ENCODE measurements at places on chromosomes 6 and 20.

DNA sequence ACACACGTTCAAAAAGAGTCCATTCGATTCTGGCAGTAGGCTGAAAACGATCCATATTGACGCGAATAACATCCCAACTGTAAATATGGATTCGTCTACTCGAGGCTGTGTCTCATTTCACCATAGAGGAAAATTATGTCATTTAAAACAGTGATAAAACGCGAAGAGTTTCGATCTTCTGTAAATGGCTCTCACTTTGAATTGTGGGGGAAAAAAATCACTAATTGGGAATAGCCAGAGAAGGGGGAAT, 845 bp upstream of the MARCKS start:
- no peak for DNase-seq

- no peak for DNase-seq
Measured at GRCh38 chr6:155155787-155156447, 107.9 kb upstream of the CLDN20 start.

DNA sequence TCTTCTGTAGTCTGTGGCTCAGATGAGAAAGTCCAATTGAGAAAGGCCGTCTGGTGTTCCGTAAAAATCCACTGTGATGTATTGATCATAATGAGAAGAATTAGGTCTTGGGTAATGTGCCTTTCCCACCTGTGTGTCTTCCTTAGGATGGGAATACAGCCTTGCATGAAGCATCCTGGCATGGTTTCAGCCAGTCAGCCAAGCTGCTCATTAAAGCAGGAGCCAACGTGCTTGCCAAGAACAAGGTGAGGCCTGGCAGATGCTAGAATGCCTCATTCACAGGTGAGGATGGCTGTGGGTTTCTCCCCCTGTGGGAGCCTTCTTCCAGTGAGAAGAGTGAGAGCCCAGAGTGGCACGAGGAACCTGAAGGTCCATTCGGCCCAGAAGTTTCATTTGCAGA, 32.7 kb downstream of the LYRM2 start:
- no peak for DNase-seq

DNA sequence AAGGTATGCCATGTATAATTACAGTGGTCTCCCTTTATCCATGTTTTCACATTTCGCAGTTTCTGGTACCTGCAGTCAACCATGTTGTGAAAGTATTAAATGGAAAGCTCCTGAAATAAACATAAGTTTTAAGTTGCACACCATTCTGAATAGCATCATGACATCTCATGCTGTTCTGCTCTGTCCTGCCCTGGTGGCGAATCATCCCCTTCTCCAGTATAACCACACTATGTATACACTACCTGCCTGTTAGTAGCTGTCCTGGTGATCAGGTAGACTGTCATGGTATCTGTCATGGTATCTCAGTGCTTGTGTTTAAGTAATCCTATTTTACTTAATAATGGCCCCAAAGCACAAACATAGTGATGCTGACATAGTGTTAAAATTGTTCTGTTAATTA, 97.1 kb downstream of the ZFAND3 start:
- DNase-seq = no peak

DNA sequence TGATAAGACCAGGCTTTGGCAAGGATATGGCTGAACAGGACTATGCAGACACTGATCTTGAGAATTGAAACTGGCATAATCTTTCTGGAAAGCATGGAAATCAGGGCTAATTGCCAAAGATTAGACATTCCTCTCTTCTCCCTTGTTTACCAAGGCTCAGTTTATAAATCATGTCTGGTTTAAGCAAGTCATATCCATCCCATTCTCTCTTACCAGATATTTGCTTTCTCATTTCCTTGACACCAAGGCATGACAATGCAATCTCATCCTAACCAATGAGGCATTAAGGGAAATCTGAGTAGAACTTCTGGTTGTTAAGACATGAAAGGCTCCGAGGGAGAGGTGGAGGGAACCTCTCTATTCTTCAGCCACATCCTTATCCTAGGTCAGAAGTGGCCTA, 110.3 kb upstream of the CEP85L start:
- no peak for DNase-seq

- DNase-seq = no peak
Measured at GRCh38 chr6:26576407-26576843, 20.3 kb upstream of the ABT1 start.

GRCh38 chr6:55049866-55050265, 124.4 kb upstream of the HCRTR2 start:
- no peak for DNase-seq

DNA sequence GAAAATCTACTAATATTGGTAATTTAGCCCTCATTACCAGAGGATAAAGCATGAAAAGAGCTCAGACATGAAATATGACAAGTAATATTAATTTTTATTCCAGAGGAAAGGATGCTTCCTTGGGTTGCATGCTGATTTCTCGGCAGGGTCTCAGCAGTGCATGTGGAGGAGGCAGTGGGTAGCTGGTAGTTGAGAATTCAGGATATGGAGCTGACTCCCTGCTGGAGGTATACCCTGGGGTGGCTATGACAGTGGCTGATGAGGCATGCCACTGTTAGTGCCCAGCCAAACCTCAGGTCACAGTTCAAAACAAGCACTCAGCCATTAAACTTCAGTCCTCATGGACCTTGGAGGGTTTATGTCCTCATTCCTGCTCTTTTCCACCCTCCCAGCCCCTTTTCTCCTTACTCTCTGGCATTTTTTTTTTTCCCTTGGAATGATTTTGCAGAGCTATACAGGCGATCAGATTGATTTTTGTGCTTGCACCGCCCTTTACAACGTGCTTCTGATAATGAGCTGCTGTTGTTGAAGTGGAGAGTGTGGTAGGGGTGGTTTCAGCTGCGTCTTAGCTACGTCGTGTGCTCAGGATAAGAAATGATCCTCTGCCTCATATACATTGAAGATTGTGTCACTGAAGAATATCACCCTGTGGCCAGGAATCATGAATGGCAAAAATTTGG, 761.9 kb upstream of the MMS22L start:
- no peak for DNase-seq

GRCh38 chr20:23401051-23401450, 20.2 kb downstream of the NAPB start:
- no peak for DNase-seq

DNA sequence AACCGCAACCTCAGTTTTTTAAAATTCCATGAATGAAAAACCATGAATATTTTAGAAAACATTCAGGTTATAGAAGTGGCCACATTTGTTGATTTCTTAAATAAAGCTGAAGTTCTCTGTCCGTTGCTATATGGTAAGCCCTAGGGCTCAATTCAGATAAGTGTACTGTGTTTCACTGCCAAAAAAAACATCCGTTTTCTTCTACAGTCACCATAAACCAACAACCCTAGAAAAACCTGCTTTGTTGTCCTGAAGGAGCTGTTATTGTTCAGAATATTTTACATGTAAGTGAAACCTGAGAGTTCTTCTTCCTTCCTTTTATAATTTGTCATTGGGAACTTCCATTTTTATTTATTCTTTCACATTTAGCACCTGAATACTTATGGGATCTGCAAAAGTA, 274.1 kb downstream of the TFAP2A start:
- DNase-seq = peak; percentile 61

DNA sequence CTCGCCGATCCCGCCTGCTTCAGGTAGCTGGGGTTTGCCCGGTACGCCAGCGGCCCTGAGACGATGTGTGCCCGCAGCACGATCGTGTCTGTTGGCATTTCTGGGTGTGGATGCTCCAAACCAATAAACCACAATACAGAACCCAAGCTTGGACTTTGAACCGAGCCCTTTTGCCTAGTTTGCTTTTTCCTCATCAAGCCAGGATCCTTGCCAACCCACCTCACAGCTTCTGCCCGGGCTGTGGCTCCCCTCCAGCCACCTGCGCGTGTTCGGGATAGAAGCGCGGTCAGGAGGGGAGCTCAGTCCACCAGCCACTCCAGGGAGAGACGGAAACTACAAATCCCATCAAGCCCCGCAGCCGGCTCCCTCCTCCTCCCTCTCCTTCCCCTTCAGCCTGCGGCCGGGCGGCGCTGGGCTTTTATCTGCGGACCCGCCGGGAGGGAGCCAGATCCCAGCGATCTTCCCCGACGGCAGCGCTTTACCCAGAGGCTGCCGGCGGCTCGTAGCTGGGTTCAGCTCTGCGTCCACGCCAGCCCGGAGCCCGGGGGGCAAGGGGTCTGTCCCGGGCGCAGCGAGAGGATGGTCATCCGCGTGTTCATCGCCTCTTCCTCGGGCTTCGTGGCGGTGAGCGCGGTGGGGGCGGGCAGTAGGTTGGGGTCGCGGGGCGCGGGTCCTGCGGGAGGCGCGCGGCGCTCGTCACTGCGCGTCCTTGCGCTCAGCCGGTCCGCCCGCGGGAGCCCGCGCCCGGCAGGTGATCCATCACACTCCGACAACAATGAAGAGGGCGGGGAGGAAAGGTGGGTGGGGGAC, at the start of gene SH3BGRL2:
Gene SH3BGRL2, plus strand, starts transcription at position 447 of the 810 bp plus-strand sequence. Its CDS starts 133 bp downstream, at position 580.
- peak; percentile 11 for DNase-seq

- DNase-seq = no peak
Measured at GRCh38 chr6:74596588-74596987, 609.3 kb downstream of the COL12A1 start.

- DNase-seq = peak; percentile 73
Measured at GRCh38 chr6:74598462-74599393, 607.1 kb downstream of the COL12A1 start.

DNA sequence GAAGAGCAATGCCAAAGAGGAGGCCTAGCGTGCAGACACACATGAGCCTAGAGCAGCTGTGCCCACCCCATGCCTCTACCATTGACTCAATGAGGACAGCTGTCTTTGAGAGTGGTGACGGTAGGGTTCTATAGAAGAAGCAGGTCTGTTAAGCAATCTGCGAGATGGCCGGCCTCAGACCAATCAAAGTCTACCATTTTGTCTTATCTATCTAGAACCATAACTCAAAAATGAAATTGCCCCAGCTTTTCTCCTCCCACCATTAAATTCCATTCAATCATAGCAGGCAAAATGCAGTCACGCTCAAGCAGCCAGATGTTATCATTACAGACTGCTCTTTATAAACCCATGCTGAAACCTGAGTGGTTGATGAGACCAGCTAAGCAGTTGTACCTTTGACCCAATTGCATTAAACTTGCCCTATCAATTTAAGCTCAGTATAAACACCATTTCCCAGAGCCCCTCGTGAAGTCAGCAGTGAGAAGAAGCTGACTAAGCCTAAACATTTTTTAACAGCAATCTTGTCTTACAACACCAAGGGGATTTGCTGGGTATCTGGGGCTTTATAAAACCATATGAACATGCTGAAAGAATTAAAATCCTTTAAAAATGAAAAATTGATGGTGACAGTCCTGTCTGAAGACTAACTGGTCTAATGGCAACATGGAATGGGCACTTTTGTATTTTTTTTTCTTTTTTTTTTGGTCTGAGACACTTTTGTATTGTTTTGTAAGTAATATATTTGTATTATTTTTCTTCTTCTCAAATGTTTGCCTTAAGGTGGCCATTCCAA, 57.5 kb downstream of the FOXC1 start:
- peak; percentile 66 for DNase-seq

GRCh38 chr6:89117211-89118108, at the start of gene SRSF12:
Gene SRSF12, minus strand, starts transcription at chr6:89118071. Its CDS starts 184 bp downstream, at chr6:89117887.
- no peak for DNase-seq

DNA sequence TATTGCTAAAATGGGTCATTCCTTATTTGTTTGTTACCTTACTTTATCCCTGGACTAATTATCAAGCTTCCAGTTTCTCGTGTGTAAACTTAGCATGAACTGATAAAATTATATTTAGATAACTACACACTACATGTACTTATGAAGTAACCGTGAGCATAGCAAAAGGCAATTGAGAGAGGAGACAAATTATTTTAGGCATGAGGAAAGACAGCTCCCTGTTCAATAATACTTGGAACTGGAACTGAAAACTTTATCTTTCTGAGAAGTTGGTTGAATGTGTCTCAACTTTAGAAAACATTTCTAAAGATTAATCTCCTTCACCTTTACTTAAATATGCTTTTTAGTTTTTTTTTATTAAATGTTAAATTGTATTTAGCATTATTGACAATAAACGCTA, 11.4 kb downstream of the CRISP3 start:
- no peak for DNase-seq

GRCh38 chr6:105035299-105035698, 78.4 kb downstream of the LIN28B start:
- DNase-seq = no peak

DNA sequence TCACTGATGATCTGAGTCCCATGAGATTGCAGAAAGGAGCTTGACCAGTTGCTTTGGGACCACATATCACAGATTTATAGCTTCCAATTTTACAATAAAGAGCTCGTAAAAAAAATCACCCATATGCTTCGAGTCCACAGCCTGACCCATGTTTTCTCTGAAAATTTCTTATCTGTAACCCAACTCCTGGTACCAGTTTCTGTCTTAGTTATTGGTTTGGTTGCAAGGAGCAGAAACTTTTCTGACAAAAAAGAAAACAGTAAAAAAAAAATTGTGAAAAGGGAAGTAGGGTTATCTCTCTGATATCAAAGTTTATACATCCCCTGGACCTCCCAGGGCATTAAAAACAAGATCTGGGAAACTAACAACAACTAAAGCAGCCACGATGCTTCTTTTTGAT, 30.8 kb upstream of the BPIFA2 start:
- DNase-seq = no peak

DNA sequence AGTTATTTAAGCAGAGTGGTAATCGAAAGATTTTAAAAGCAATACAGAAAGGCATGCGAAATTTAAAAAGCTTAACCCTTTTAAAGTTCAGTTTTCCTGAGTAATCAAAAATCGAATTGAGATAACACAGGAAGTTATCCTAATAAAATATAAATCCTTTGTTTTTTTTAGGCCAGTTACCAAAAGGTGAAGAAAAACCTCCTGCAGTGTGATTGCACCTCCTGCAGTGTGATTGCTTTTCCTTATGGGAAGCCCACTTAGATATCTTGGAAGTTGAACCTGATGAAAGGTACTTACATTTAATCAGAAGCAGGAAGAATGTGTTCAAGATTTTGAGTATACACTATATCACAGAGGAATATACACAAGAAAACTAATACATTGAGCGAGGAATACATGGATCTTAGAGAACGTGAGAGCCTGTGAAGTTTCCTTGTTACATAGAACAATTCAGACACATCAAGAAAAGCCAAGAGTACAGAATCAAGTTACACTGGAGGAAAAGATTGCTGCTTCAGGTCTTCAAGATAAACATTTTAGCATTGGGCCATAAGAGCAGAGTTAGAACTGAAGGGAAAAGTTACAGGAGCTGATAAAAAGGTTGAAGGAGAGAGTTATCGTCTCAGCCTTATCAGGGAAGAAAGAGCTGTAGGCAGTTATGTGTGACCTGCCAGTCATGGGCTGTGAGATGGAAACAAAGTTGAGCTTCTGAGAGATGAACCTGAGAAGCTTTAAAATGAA, 7.7 kb upstream of the TMEM181 start:
- DNase-seq = no peak

DNA sequence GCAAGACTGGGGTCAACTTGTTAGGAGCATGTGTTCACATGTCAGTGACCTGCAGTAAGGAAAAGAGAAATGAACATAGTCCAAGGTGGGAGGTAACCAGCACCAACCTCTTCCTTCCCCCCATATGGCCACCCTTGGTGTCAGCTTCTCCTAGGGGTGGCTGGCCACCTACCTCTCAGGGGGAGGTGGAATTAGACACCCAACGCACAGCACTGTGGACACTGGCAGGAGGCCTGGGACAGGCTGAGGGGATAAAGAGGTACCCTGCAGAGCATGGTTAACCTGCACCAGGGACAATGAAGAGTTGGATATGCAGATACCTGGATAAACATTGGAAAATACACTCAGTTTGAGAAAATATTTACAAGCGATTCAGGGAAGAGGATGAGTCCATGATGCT, 84.5 kb downstream of the IYD start:
- no peak for DNase-seq

All from H4 (cell line).